Activated naive CD4-positive, alpha-beta T cell treated with anti-CD3 and anti-CD28 coated beads for 36 hours (primary cell): ENCODE measurements at places on chromosomes 12 and 14.

- DNase-seq = peak; percentile 29
These were observed 4.7 kb upstream of the CCER1 start for GRCh38 chr12:90959538-90960139.

- DNase-seq = no peak
These were observed 3.1 kb downstream of the BCAT1 start for GRCh38 chr12:24945845-24946244.

GRCh38 chr14:35412272-35413056 is 7.9 kb upstream of the NFKBIA start:
- no peak for DNase-seq

DNA sequence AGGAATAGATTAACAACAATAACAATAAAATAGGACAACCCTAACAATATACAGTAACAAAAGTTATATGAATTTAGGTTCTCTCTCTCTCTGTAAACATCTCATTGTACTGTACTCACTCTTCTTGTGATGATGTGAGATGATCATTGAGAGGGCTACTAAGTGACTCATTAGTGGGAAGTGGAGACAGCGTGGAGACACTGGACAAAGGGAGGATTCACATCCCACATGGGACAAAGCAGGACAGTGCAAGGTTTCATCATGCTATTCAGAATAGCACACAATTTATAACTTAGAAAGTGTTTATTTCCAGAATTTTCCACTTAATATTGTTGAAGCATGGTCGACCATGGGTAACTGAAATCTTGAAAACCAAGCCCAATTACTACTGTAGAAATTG is 26.0 kb upstream of the SPATA7 start:
- no peak for DNase-seq

DNA sequence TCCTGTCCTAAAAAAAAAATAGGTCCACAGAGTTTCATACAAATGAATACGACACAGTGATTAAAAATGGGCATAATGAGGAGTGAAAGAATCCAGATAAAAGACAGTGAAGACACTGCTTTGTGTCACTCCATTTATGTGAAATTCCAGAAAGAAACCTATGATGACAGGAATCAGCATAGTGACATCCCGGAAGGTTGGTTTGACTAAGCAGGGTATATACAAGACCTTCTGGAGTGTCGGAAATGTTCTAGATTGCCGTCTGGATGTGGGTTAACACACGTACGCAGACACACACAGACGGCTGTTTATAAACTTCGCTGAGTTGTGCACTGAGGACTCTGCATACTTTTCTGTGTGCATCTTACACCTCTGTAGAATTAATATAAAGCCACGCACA is 13.2 kb upstream of the CACNA2D4 start:
- DNase-seq = no peak

DNA sequence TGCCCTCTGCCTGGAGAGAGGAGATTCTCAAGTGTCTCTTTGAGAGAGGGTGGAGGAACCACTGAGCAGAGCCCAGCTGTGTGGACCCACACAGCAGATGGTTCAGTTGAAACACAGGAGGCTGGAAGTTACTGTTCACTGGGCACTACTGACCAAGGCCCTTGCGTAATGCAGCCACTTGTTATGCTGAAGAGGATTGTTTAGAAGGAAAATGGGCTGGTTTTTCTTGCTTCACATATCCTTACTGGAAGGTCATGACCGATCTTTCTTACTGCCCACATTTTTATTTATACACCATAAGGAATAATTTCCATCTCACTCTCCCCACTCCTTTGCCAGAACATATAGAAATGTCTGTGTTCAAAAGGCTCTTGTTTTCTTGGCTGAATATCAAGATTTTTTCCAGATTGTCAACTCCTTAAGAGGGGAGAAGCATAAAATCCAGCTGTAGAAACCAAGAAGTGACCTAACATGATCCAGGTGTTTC is 375.1 kb upstream of the DDHD1 start:
- no peak for DNase-seq

DNA sequence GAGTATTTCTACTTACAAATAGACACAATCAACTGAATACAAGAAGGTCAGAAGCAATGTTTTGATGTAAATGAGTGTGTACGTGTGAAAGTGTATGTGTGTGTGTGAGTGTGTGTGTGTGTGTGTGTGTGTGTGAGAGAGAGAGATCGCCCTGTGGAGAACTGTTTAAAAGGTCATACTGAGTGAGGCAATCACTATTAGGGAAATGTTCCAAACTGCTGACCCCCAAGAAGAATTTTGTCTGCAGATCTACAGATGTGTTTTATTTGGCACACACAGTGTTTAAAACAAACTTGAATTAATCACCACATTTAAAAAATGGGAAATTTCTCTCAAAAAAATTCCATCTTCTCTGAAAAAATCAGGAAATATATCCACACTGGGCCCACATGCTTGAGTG is 1069.1 kb downstream of the SLC6A15 start:
- DNase-seq = no peak

DNA sequence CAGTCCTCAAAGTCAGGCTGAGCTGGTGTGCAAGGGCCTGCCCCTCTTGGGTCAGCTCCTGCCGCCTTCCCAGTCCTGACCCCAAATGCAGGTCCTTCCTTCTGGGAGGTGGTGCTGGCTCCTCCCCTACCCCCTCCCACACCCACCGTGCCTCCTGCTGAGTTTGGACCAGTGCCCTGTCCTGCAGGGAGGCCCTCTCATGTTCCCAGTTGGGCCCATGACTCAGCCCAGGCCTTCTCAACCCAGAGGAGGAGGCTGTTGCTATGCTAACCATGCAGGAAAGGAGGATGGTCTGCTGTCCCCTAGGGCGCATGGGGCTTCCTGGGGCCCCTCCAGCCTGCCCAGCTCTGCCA is 4.4 kb downstream of the ZBTB42 start:
- no peak for DNase-seq

DNA sequence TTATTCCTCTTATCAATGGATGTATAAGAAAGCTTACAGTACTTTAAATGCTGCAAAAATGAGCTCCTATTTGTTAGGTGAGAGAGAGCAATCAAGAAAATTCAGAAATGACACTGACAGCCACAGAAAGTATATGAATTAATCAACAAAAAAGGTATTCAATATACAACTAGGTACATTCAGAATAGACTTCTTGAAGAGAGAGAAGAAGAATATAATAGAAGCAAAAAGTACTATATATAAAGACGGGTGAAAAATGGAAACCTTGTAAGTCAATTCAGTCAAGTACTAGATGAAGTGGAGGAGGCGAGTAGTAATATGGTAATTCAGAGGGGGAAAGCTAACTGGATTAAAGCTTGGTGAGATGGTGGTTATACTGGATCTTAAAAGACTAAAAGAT is 74.3 kb downstream of the HEATR5A start:
- no peak for DNase-seq

DNA sequence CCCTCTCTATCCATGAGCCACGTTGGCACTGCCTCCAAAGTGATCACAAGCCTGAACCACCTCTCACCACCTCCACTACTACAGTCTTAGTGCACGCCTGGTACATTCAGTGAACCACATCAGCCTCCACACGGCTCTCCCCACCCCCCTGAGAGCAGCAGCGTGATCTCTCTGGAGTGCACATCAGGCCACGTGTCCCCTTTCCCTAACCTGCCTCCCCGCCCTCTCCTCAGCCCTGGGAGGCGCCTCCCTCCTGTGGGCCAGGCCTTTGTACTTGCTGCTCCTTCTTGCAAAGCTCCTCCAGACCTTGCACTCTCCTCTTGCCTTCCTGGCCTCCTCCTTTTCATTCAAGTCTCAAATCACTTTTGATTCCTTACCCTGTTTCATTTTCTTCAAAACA is 49.8 kb downstream of the SLC6A12 start:
- DNase-seq = no peak
